ENCODE measurements at places on chromosomes 13 and 19.

DNA sequence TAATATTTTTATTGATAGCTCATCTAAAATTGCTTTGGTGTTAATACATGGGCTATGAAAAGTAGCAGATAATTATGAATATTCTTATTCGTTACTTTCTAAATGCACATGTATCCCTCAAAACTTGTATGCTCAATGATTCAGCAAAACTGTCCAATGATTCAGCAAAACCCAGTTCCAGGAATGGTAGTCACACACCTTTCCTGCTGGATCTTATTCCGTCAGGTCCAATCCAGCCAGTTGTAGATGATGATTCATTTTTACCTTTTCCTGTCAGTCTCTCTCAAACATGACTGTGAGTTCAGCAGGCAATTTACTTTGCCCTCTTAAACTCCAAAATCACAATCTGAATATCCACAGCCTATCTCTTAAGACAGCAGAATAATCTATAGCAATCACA is 1082.6 kb downstream of the EFNB2 start:
- DNase-seq = no peak

GRCh38 chr19:5450482-5451126 is 4.6 kb upstream of the ZNRF4 start:
- no peak for DNase-seq

- no peak for DNase-seq
Observed at GRCh38 chr19:13503570-13504235, 2.6 kb downstream of the CACNA1A start.

DNA sequence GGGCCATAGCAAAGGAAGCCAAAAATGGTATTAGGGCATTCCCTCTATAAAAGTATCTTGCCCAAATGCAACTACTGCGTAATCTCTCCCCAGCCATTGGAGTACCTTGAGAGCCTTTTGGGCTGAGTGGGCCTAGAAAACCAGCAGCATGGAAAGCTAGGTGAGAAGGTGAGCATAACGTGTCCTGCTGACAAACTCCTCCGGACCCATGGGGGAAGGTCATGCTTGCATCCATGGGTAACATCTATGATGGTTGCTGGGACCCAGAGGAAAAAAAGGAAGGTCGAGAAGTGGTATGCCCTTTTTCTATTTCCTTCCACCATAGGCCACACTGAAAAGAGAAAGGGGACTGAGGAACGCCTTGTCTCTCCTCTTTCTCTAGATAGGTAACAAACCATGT is 57.4 kb downstream of the ZNF728 start:
- no peak for DNase-seq

GRCh38 chr19:3198901-3199700 is 13.4 kb downstream of the NCLN start:
- no peak for DNase-seq

DNA sequence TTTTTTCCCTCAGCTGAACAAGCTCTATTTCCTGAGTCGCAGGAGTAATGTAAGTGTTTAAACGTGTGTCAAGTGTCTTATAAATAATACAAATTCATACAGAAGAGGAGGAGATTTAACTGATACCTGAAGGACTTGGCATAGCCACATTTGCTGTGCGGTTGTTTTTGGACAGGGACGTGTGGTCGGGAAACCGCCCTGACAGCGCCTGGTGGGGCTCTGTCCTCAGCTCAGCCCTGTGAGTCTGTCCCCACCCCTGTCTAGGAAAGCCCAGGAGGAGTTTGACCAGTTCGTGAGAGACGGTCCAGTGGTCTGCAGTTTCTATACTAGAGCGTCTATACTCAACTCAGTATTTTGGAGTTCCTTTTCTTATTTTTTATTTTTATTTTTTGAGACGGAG is 16.7 kb downstream of the ZIC2 start:
- no peak for DNase-seq

DNA sequence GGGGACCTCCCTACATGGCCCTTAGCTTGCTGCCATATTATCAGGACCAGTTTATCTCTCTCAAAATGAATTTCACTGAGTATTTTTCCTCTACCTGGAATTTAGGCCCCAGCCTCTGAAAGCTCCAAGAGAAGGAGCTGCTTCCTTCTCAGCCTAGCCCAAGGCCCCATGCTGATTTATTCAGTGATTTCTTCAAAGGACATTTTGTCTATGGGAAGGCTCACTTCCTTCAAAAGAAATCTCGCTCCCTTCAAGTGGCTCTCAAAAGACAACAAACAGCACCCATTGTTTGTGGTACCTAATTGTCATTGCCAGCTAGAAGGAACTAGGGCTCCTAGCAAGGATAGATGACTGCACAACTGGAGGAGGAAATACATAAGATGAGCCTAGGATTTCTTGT is 172.4 kb downstream of the SLC7A1 start:
- no peak for DNase-seq

GRCh38 chr13:85537601-85538000 is 261.6 kb downstream of the SLITRK6 start:
- DNase-seq = no peak

- DNase-seq = no peak
Observed at GRCh38 chr13:78325585-78325984, 277.8 kb downstream of the POU4F1 start.

DNA sequence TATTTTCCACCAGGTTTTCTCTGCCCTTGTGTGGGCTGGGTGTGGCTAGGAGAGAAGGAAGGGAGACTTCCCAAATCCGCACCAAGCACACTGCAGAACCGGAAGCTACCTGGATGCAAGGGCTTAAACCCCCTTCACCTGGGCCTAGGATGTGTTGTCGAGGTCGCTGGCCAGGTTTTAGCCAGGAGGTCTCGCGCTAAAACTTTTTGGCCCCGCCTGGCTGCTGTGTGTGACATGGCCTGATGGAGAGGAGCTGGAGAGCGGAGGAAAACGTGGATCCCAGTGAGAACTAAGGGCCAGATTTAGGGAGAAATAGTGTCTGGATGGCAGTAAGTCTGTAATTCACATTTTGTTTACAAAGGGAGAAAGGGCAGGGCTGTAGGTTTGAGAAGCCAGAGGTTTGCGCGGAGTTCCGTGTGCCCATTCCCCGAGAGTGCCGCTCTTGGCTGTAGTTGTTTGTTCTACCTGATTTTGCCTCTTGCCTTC is 3.1 kb upstream of the TSHZ3 start:
- no peak for DNase-seq

GRCh38 chr19:7067716-7068115 is 1.8 kb upstream of the ZNF557 start:
- no peak for DNase-seq

DNA sequence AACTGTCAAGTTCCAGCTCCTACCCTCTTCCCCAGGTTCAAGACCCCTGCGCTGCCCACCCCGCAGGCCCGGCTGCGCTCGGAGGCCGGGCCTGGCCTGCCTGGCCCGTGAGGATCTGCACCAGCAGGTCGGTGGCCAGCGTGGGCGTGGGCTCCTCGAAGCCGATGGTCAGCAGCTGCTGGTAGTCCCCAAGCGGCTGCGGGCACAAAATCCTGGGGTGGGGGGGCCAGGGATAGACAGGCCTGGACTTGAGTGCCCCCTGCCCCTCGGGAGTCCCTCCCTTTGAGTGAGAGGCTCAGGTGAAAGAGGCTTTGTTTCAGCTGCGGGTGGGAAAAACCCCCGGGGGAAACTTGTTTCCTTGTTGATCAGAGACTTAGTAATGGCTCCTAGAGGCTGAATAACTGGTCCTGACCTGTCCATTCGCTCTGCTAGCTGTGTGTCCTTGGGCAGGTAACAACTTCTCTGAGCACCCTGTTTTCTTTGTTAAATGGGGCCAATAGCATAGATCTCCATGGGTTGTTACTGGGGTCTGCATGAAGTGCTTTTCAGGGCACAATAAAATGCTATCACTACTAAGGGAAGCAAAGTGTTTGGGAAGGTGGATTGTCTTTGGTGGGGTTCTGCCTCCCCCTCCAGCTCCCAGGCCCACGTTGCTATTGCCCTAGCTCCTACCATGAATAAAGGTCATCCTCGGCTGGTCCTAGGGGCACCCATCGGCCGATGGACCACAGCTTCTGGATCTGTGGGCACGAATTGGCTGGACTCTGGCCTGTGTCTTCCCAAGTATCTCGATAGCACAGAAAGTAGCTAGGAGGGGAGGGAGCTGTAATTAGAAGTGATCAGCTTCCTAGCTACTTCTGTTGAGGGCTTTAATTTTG is 3.5 kb downstream of the C19orf67 start:
- peak; percentile 24 for DNase-seq

DNA sequence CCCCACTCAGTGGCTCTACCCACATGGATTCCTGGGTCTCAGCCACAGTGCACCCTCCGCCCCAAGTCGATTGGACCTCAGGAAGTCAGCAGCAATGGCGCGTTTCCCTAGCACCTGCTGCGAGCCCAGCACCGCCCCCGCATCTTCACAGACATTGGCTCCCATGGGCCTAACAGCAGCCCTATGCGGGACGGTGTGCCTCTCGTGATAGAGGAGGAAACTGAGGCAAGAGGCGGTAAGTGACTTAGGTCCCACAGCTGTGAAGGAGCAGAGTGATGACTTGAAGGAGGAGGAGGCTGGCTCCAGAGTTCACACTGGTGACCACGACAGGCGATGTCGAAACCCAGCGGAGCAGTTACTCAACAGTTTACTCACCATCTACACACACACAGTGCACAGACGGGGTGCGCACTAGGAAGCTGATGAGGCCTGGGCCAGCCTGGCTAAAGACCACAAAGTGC is 104.5 kb upstream of the SOX1 start:
- DNase-seq = no peak

DNA sequence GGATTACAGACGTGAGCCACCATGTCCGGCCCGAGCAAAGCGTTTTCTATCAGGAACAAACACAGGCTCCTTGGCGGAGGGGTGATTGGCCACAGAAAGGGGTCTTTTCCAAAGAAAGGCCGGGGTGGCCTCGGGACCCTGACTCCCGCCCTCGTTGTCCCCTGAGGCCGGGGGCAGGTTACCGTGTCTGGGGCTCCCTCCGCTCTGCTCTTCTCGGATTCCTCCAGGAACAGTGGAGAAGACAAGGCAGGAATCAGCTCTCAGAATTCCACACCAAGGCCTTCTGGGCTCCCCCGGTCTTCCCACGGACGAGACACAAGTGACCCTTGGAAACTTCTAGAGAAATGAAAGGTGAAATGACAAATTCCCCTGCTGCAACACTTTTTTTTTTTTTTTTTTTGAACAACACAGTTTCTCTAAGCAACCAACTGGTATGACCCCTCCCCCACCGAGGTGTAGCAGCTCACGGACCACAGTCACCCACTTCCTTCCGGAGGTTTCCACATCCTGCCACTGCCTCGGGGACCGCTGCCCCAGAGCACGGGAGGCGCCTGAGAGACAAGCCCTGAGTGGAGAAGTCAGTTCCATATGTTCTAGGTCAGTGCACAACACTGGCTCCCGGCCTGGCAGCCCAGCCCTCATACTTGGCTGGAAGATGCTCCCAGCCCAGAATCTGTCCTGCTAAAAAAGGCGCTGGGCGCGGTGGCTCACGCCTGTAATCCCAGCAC is 11.0 kb downstream of the MOB3A start:
- peak; percentile 93 for DNase-seq

DNA sequence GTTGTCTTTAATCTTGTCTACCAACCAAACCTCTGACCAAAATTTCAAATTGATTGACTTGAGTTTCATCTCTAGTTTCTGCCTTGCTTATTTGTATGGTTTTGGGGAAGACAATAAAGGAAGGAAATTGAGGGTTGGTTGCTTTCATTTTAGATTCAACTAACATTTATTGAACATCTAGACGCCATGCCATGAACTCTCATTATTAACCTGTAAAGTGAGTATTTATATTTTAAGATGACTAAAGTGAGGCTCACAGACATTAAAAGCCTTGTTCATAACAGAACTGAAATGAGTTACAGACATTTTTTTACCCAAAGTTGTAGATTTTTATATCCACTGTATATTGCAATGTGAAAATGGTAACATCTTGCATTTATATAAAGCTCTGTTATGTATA is 239.3 kb downstream of the LMO7 start:
- no peak for DNase-seq

DNA sequence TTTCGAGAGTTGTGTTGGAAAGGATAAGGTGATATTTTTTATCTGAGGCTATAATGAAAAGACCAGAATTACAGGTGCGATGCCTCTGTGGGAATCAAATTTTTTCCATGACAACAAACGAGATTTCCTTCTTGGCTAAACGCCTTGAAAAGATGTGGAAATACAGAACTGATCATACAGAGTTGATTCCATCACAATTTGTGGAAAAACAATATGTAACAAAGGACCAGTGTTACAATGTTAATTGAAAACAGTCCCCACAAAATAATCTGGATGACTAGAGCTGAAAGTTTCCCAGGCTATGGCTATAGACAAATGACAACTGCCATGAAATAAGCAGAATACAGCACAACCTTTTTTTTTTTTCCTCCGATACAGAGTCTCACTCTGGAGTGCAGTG is 628.9 kb downstream of the DIAPH3 start:
- no peak for DNase-seq

DNA sequence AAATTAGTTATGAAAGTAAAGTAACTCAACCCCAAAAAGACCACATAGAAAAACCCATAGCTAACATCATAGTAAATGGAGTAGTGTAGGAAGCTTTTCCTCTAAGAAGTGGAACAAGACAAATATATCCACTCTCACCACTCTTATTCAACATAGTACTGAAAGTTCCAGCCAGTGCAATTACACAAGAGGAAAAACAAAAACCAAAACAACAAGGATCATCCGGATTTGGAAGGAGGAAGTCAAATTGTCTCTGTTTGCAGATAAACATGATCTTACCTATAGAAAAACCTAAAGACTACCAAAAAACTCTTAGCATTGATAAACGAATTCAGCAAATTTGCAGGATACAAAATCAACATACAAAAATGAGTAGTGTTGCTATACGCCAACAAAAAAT is 8.5 kb upstream of the SIGLEC8 start:
- no peak for DNase-seq

DNA sequence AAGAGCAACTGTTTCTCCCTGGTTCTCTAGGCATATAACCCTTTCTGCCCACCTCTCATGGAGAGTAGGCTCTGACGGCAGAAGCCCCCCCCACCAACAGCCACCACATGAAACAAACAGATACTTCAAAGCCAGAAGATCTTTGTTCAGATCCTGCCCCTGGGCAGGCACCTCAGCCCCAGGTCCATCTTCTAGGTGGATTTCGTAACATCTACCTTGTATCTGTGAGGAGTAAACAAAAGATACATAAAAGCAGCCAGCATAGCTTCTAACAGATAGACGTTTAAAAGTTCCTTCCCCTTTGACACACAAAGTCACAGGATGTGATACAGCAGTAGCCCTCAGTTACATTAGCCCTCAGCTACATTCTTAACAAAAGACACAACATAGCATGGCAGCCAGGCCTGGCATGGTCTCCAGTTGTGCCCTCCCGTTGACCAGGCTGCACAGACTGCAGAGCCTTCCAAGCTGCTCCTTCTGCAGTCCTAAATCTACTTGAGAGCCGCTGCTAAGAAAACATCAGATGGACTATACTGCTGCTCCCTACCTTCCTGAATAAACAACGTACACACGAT is 35.4 kb downstream of the BRD4 start:
- DNase-seq = no peak

- DNase-seq = no peak
Observed at GRCh38 chr19:42226886-42227285, 6.8 kb downstream of the ZNF526 start.

- no peak for DNase-seq
Observed at GRCh38 chr19:37803249-37803840, 24.0 kb upstream of the ZNF573 start.

- DNase-seq = peak; percentile 86
Observed at GRCh38 chr13:23980160-23980551, 82.9 kb upstream of the C1QTNF9B start.

Measured in stimulated activated naive CD4-positive, alpha-beta T cell treated with Interleukin-2 at 50 U/mL for 16 hours (primary cell).